Osteoblast (primary cell): ENCODE measurements at places on chromosomes 1 and 21. TPM values are rescaled to one million over a fixed set of nuclear protein-coding genes. Genes with fewer than 3 reads are reported as not detected.

The CA6 gene
- total RNA-seq, result not detected in 2 replicates

The SH2D1B gene
- total RNA-seq, result not detected in 2 replicates

The CCT3 gene
- total RNA-seq, result 258 and 276 TPM in 2 replicates

The ST6GALNAC3 gene
- under 0.01 TPM in 1 of 2 replicates, not detected in the other for total RNA-seq

The AXDND1 gene
- total RNA-seq, result under 0.01 and 0.72 TPM in 2 replicates

The KLF17 gene
- total RNA-seq, result 0.36 and 0.59 TPM in 2 replicates
